ENCODE measurements at places on chromosomes 12 and 14.

GRCh38 chr14:64779472-64779871 is 75.2 kb downstream of the PLEKHG3 start:
- no peak for DNase-seq

DNA sequence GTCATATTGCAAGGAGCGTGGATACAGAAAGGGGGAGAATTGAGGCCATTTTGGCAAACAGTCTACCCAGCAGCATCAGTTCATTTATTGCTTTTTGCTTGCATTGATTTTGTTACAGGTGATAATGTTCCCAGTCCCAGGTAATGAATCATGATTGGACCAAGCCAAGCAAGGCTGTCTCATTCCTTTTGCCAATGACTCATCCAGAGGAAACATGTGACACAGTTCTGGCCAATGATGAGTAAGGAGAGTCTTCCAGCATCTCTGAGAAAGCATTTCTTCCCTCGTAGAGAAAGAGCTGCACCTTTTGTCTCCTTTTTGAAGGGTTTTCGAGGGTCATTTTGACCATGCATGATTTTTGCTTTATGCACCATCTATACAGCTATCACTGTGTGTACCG is 68.2 kb downstream of the SLC15A4 start:
- DNase-seq = no peak

GRCh38 chr12:608413-608812 is 54.8 kb downstream of the NINJ2 start:
- no peak for DNase-seq

GRCh38 chr14:68439676-68440075 is 353.2 kb downstream of the ZFP36L1 start:
- DNase-seq = no peak

DNA sequence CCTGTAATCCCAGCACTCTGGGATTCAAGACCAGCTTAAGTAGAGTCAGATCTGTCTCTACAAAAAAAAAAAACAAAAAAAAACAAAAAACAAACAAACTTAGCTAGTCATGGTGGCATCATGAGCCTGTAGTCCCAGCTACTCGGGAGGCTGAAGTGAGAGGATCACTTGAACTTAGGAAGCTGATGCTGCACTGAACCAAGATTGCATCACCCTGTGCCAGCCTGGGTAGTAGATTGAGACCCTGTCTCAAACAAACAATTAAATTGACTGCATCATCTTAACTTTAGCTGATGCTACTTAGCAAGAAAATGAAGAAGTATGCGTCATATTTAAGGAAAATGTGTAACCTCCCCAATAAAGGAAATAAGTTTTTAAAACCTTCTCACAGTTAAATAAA is 136.6 kb upstream of the ATXN7L3B start:
- DNase-seq = no peak

DNA sequence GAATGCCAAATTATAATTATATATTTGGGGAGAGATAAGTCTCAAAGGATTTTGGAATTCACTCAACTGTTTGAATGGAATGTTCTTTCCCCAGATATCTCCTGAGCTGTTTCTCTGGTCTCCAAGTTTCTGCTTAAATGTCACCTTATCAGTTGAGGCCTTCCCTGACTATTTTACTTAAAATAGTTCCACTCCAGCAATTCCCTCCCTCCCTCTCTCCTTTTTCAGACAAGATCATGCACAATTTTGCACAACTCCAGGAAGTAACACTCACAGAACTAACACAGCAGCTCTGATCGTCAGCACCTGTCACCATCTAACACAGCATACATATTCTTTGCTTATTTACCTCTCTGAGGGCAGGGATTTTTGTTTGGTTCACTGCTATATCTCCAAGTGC is 12.5 kb downstream of the BTG1 start:
- no peak for DNase-seq

GRCh38 chr14:99681101-99681831 is 2.8 kb upstream of the CYP46A1 start:
- DNase-seq = no peak

DNA sequence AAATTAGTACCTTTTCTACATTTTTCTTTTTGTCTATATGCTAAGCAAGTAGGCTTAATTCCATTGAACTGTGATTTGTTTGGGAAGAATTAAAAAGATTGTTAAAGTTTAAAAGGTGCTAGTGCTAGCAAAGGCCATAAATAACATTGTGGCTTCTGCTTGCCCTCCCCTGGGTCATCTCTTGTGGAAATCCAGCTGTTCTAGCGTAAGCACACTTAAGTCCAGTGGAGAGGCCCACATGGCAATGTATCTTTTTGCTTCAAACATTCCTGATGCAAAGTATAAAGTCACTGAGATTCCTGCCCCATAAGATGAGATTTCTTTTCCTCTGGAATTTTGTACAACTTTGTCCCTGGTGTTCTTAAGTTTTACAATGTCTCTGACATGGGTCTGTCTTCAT is 14.4 kb upstream of the ERGIC2 start:
- no peak for DNase-seq

DNA sequence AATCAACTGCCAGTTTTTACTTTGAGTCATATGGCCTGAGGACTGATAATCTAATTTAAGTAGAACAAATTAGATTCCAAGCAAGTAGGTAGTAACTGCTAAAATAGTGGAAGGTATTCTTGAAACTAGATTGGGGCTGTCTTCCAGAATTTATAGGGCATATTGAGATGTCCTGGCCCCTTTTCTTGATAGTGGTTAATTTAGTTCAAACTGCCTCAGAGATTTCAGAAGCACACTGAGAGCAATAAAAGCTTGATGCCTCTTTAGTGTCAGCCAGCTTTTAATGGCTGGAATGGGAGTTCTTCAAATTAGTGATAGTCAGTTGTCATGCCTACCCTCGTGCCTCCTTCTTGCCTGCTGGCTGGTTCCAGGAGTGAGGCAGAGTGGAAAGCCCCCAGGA is 120.5 kb downstream of the AKAP6 start:
- no peak for DNase-seq

- DNase-seq = no peak
These were observed 9.5 kb upstream of the RABGGTA start for GRCh38 chr14:24280797-24281460.

- DNase-seq = no peak
These were observed 49.3 kb downstream of the ACTN1 start for GRCh38 chr14:68929623-68930307.

DNA sequence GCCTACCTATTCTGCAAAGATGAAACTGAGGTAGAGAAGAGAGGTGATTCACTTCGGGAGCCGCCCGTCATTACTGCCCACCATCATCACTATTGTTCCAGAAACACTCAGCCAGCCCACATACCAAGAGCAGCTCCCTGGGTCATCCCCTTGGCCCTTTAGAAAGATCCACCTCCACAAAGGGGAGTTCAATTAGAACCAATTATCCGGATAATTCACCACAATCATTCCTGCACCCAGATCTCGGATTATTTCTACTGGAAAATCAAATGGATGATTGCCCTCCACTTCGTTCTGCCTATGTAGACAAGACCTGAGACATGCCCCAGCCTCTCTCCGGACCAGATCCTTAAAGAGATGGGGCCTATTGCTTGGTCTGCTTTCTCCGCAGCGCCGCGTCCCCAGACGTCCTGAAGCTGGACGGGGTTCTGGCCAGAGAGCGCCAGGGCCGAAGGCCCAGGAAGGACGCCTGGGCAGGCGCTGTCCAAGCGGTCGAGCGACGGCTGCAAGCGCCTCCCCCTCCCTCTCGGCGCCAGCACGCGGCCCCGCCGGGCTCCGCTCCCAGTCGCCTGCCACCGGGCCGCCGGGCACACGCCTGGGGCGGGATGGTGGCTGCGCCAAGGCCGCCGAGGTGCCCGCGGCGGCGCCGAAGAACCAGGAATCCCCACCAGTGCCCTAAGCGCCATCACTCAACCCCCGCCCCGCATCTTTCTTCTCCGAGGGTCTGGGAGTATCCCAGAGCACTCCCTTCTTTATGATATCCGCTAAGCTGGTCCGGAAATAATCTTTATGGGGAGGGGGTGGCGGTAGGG is 1.3 kb upstream of the ASCL1 start:
- DNase-seq = no peak

DNA sequence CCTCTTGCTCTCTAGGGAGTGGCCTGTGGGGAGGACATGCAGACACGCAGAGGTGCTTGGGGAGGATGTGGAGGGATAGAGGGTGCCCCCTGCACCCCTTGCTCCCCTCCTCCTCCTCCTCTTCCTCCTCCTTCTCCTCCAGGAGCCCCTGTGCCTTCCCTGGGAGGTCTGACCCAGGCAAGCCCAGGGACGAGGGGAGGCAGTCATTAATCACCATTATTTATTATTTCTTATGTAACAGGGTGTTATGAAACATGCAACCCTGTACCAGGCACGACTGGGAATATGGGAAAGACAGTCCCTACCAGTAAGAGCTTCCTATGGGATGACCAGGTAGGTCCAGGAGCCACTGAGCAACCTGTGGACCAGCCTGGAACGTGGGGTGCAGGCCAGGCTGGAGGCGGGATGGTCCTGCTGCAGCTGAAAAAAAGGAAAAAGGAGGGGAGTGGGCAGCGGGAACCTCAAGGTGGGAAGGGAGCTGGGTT is 22.5 kb upstream of the PGF start:
- DNase-seq = no peak

- no peak for DNase-seq
These were observed 169.3 kb downstream of the SLC15A4 start for GRCh38 chr12:128654468-128654867.

DNA sequence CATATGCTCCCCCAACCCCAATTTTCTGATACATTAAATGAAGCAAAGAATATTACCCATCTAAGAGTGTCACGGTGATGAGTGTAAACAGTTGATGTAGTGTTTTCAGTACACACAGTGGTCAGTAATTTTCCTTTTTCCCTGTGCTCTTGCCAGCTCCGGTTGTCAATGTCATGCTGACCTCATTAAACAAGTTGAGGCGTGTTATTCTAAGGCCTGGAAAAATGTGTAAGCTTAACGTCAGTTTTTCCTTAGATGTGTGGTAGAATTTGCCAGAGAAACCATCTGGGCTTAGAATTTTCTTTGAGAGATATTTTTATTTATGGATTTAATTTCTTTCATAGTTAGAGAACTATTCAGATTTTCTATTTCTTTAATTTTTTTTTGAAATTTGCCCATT is 11.7 kb upstream of the SERPINA6 start:
- DNase-seq = no peak

DNA sequence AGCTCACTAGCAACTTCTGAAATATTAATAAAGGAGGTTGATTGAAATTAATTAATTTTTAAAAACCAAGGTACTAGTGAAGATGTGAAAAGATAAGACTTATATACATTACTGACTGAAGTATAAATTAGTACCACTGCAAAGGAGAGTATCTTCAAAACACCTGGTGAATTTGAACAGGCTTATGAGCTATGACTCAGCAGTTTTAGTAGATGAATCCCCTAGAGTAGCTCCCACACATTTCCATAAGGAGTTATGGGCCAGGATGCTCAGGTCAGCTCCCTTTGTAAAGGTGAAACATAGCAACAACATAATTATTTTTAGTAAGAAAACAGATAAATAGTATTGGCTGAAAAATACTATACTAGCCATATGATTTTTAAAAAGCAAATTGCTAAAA is 218.6 kb downstream of the SYT1 start:
- no peak for DNase-seq

GRCh38 chr14:61160798-61161197 is 120.3 kb downstream of the TMEM30B start:
- DNase-seq = no peak

GRCh38 chr14:68244262-68244980 is 424.8 kb downstream of the RAD51B start:
- DNase-seq = no peak

DNA sequence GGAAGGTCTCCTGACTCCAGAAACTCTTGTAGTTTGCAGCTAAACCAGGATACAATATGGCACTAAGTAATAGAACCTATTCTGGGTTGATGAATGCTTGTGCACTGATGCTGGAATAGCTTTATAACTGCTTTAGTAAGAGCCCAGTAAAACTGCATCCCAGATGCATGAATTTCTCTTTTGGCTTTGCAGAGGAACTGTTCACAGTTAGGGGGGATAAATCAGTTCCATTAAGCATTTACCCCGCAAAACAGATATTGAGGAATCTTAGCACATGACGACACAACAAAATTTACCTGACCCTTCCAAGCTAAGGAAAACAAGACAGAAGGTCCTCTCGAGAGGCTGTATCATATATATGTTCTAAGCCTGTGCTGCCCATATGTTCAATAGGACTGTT is 457.4 kb downstream of the FOXG1 start:
- no peak for DNase-seq

DNA sequence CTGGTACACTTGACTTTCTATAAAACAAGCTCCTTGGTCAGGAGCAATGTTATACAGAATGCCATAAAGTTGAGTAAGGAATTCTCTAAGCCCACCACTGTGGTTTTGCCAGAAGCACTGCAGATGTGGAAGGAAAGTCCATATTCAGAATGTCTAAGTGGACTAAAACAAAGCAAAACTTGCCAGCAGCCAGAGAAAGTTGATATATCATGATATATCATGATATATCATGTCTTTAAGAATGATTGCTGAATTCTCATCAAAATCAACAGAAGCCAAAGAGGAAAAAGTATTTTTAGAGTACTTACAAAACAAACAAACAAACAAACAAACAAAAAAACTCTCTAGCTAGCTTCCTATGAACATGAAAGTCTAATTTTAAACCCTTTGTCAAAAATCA is 424.8 kb upstream of the OR4E1 start:
- no peak for DNase-seq

Data from stimulated activated CD8-positive, alpha-beta memory T cell treated with anti-CD3 and anti-CD28 coated beads, Interleukin-12 subunit alpha, Interleukin-12 subunit beta, amount 100 ng/mL, for 1 hour (primary cell).